Left lobe of liver (tissue), 2 donors: ENCODE measurements at places on chromosomes 2 and 18. TPM values are rescaled to one million over a fixed set of nuclear protein-coding genes. Genes with fewer than 3 reads are reported as not detected.

DNA sequence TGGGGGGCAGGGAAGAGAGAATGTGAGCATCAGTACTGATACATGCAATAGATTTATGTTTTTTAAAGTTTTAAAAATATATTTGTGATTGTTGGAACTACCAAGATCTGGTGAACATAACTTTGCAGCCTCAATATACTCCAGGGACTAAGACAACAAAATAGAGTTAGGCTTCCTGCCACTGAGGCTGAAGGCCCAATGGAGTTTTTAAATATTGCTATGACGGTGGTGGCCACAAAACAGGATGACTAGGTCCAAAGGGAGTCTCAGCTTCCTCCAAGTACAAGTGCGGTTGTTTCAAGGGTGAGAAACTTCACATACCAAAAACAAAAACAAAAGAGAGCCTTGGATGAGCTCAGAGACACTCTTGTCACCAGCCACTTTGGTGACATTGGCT lies 72.9 kb downstream of the CCBE1 start:
- DNase-seq = no peak

Gene CLEC4F
- not detected for total RNA-seq

Gene GKN2
- total RNA-seq = not detected

- no peak for DNase-seq
These were observed 437.3 kb upstream of the NRP2 start for GRCh38 chr2:205245001-205245400.
